ENCODE measurements at places on chromosomes 5 and 9.

GRCh38 chr9:133910855-133911514, 81.1 kb downstream of the VAV2 start:
- DNase-seq, result peak; percentile 44

DNA sequence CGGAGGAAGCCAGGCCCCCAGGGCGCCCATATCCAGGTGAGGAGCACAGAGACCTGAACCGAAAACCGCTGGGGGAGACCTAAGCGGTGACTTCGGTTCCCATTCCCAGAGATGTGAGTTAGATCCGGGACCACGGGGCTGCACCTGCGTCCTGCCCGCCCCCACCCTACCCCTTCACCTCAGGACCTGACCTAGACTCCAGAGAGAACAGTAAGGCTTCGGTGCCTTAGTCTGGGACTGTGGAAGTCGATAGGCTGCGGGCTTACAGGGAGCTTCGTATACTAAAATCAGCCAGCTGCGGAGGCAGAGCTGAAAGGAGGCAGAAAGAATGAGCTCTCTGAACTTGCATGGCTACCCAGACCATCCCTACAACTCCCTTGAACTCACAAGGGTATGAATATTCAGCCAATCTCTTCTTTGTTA, 518 bp upstream of the FAM13B start:
- peak; percentile 53 for DNase-seq

DNA sequence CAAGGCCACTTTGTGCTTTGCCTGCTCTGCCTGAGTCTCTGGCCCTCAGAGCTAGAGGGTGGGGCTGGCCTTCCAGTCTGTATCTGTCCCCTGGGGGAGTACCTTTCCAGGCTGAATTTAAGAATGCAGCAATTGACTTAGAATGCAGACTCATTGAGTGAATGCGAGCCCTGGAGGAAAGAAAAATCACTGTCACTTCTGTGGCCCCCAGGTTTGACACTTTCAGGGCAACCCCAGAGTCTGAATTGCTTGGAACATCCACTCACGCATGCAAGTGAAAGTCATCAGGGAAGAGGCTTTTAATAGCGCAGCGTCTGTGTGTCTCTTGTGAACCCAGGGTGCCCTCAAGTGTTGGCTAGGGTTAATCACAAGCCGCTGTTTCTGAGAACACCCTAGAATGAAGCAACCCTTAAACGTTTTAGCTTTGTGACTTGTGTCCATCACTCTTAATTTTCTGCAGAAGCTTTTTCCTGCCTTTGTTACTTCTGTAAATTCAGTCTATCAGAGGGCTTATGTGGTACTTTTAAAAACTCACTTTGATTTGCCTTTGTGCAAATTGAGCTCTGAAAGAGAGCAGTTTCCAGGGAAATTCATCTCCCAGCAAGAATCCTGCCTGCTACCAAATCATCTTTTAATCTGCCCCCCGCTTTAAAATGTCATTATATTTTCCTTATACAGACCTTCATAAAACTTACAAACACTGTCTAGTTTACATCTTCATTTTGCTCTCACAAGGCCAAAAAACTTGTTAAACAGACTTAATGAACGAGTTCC, 146.8 kb upstream of the IQGAP2 start:
- DNase-seq, result peak; percentile 27

- no peak for DNase-seq
Observed at GRCh38 chr5:150398722-150399523, 13.8 kb downstream of the CD74 start.

DNA sequence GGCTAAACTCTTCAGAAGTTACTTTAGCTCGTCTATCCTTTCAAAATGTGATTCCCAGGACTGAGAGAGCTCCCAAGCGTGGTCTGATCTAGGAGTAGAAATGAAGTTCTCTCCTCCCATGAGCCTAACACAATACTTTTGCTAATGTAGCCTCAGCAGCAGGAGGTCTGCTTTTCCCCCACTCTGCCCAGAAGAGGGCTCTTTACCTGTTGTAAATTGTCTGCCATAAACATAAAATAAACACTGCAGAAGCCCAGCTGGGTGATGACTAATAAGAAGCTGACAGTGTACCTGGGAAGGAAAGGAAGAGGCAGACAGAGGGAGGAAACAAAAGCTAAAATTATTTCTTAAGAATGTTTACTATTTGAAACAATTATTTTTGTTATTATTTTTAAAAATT, 15.4 kb downstream of the SLC36A3 start:
- DNase-seq, result peak; percentile 68

- no peak for DNase-seq
Observed at GRCh38 chr9:2874001-2874750, 30.3 kb upstream of the PUM3 start.

DNA sequence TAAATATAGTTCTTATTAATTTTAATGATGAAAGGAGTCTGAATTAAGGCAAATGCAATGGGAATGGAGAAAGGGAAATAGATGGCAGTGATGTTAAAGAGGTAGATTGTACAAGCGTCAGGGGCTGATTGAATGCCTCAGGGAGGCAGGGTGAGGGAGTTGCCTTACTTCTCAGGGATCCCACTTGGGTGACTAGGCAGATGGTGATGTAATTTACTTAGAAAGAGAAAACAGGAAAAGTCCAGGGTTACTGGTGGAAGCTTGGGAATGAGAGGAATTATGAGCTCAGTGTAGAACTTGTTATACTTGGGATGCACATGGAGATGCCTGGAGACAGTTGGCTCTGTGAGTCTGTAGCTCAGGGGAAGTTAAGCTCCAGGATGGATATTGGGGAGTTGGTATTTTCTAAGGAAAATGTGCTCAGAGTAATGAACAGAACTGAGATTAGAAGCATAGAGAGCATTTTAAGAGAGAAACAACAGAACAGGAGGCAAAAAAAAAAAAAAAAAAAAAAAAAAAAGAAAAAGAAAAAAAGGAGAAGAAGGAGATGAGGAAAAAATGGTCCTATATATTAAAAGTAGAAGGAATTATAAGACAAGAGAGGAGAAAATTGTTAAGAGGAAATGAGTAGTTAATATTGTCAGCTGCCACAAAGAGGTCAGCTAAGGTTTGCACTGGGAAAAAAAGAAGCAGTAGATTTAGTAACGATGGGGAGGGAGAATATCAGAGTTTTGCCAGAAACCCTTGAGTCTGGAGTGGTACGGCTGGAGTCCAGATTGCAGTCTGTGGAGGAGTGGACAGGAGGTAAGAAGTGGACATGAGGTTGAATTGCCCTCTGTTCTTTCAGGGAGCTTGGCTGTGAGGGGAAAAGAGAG, 88.0 kb upstream of the ELL2 start:
- DNase-seq, result peak; percentile 39

DNA sequence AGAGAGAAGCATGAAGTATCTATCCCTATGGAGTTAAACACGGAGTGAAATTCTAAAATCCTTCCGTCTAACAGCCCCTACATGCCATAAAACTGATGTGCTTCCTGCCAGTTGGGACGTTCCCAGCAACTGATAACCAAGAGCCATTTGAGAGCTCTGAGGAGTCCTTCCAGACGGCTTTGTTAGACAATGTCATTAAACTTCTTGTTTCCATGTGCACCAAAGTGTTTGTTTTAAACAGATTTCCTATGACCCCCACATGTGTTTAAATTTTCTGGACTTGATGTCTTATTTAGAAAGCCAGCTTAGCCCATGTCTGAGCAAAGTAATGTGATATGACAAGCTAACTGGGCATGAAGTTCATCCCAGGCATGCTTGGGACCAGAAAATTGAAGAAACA, 57.2 kb upstream of the LPAR1 start:
- no peak for DNase-seq

DNA sequence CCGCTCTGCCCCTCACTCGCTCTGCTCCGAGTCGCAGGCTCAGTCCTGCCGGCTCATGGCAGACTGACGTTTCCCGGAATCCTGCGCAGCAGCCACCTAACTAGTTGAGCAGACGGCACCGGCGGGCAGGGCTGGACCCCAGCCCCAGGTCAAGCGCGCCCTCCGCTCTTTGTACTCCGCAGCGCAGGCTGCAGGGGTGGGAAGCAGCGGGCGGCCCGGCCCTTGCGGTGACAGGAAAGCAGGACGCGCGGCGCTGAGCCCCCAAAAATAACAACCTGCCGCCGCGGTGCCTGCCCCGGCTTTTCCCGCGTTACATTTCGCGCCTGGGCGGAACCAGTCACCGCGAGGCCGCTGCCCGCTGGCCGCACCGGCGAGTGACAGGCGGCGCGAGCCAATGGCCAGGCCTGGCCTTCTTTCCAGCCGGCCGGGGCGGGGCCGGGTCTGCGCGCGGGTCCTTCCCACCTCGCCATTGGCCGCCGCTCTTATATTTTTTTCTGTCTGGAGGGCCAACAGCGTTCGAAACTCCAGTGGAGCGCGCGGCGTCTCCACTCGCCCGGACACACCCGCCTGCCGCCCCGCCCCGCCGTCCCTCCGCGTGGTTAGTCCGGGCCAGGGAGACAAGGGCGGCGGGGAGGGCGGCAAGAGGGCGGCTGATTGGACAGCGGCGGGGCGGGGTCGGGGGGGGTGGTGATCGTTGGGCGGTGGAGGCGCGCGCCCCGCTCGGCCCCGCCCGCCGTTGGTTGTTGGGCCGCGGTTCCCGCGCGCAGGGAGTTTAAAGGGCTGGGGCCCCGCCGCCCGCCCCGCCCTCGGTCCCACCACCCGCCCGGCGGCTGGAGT, at the start of gene ZNF367:
TSS of gene ZNF367 (minus strand) at position 288 of the 837 bp plus-strand sequence. CDS start 338 bp downstream, outside the sequence.
- peak; percentile 93 for DNase-seq

GRCh38 chr9:5714501-5715401, 85.8 kb downstream of the RIC1 start:
- peak; percentile 37 for DNase-seq

All from foreskin keratinocyte (primary cell).